D341Med (cell line): ENCODE measurements at places on chromosomes 5 and 9.
A peak's percentile ranks its signal among the peaks of the same experiment; 100 is the strongest.

- DNase-seq: no peak
These were observed 82.1 kb downstream of the SLF1 start for GRCh38 chr5:94700592-94700991.

DNA sequence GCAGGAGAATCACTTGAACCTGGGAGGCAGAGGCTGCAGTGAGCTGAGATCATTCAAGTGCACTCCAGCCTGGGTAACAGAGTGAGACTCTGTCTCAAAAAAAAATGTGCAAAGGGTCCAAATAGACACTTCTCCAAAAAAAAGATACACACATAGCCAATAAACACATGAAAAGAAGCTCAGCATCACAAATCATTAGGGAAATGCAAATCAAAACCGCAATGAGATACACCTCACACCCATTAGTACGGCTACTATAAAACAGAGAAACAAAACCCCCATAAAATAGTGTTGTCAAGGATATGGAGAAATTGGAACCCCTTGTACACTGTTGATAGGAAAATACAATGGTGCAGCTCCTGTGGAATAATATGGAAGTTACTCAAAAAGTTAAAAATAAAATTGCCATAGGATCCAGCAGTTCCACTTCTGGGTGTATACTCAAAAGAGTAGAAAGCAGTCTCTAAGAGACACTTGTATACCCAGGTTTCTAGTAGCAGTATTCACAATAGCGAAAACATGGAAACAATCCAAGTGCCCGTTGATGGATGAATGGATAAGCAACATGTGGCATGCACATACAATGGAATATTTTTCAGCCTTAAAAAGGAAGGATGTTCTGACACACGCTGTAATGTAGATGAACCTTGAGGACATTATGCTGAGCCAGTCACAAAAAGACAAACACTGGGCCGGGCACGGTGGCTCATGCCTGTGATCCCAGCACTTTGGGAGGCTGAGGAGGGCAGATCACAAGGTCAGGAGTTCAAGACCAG lies 57.2 kb upstream of the PPARGC1B start:
- no peak for DNase-seq

GRCh38 chr9:19149230-19149629 lies 21.9 kb upstream of the PLIN2 start:
- no peak for DNase-seq

DNA sequence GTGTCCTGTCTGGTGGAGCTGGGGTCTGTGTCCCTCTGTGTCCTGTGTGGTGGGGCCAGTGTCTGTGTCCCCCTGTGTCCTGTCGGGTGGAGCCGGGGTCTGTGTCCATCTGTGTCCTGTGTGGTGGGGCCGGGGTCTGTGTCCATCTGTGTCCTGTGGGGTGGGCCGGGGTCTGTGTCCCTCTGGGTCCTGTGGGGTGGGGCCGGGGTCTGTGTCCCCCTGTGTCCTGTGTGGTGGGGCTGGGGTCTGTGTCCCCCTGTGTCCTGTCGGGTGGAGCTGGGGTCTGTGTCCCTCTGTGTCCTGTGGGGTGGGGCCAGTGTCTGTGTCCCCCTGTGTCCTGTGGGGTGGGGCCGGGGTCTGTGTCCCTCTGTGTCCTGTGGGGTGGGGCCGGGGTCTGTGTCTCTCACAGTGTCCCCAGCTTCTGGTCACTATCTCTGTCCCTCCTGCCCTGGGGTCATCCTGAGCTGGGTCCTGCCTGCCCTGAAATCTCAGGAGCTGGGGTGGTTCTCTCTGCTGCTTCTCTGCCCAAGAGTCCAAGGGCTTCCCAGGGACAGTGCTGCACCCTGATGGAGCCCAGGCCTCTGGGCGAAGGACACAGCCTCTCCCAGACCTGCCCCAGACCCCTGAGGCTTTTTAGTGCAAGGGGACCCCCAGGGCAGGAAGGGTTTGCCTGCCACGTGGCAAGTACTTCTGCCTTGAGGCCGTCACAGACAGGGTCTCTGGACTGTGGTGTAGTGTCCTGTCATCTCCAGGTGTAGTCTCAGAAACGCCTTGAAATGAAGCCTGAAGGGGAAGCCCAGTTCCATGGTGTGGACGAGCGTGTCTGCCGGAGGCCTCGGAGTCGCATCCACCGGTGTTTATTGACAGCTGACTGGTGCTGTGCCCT lies 131.3 kb downstream of the RXRA start:
- no peak for DNase-seq

DNA sequence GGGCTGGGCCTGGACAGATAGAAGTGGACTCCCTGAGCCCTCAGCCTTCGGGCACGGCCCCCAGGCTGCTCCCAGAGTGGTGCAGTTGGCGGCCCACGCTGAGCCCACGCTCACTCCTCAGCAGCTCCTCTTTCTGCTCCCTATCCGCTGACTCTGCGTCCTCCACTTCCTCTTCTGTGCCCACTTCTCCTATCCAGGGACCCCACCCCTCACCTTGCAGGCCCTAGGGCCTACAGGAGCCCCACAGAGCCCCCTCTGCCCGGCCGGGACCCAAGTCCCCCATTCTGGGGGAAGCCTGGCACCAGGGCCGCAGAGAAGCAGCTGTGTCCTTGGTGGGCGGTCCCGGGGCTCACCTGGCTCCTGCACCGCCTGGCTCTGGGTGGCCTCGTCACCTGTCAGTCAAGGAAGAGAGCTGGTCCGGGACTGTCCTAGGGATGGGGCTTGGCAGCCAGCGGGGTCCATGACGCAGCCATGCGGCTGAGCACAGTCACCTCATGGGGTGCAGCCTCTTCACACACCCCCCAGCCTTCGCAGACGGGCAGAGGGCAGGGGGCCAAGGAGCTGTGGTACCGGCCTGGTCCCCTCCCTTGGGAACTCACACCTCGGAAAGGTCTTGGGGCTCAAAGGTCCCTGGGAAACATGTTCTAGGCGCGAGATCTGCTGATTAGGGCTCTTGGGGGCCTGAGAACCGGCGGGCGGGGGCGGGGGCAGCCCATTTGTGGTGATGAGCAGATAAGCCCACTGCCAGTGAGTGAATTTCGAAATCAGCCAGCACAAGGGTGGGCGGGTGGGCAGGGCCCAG lies 5.4 kb upstream of the NRARP start:
- DNase-seq: peak; percentile 30

DNA sequence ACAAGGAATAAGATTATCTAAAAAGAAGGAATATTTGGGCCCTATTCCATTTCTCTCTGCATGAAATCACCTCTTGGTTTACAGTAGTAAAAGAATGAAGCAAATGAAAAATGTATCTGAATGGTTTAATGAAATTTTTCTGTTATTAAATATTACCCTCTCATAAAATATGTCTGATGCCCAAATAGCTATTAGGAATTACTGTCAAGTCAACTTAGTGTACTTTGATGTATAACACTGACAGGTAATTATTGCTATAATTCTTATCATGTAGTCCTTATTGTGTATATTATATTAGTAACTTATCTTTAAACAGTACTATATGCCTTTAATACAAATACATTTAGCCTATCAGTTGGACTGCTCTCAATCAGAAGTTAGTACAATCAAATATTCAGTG lies 8.4 kb downstream of the MYOT start:
- no peak for DNase-seq
